ENCODE measurements at places on chromosomes 11 and 22.

GRCh38 chr22:30654361-30654760 lies 13.3 kb downstream of the DUSP18 start:
- no peak for DNase-seq

DNA sequence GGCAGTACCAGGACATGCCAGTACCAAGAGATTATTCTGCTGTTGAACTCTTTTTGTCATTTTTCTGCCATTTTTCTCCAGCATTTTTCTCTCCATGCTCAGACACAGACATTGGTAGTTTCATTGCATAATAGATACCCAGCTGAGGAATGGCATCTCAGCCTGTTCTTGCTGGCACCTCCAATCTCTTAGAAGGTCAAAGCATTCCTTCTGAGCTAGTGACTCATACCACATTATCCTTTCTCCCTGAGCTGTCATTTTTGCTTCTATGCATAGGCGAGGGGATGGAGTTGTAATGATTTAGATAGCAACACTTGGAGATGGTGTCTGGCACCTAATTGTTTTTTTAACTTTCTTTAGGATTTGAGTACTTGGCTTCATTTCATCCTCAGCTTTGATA lies 321.1 kb downstream of the NELL1 start:
- no peak for DNase-seq

- DNase-seq = no peak
Measured at GRCh38 chr11:23765682-23766252, 731.1 kb upstream of the LUZP2 start.

DNA sequence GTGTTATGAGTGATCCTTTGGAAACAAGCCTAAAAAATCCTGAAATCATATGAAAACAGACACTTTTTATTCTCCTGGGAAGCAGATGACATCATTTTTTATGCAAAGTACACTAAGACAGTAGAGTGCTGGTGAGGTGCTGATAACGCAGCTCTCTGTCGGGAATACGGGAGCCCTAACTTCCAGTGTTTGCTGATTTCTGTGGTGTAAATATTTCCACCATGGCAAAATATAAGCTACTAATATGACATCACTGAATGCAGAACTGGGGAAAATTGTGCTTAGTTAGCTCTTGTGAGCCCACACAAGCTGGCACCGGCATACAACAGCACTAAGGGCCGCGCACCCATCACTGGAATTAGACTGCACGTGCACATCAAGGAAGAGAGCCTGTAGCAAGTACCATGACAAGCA lies 82.6 kb downstream of the FAM76B start:
- no peak for DNase-seq

DNA sequence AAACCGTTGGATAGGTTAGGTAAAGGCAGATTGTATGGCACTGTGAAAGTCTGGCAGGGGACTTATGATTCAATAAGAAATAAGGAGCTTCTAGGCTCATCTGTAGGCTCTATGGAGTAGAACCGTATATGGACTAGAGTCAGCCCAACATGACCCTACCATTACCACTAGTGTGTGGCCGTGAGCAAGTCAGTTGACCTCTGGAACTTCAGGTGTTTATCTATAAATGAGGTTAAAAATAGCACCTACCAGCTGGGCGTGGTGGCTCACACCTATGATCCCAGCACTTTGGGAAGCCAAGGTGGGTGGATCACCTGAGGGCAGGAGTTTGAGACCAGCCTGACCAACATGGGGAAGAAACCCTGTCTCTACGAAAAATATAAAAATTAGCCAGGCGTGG lies 4.4 kb downstream of the HINFP start:
- no peak for DNase-seq

DNA sequence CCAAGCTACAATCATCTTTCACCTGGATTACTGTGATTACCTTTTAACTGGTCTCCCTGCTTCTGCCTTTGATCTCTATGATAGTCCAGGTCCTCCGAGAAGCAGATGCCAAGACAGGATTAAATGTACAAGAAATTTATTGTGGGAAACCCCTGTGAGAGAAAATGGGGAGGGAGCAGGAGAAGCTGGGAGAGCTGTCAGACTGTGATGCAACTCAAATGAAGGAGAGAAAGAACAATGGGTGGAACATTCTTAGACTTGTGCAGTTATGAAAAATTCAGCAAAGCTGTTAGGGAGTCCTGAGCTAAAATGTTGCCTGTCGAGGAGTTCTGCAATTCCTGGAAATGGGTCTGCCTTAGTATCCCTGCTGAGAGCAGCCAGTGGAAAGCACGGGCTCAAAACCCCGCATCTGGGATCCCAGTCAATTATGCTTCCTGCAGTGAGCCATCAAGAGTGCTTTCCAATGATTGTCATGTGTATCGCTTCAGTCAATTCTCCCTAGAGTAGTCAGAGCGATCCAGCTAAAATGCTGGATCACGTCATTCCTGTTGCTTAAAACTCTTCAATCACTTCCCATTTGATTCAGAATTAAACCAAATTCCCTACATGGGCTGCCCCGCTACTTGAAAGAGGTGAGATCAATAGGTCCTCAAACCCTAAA lies 16.5 kb upstream of the CSTF3 start:
- no peak for DNase-seq

DNA sequence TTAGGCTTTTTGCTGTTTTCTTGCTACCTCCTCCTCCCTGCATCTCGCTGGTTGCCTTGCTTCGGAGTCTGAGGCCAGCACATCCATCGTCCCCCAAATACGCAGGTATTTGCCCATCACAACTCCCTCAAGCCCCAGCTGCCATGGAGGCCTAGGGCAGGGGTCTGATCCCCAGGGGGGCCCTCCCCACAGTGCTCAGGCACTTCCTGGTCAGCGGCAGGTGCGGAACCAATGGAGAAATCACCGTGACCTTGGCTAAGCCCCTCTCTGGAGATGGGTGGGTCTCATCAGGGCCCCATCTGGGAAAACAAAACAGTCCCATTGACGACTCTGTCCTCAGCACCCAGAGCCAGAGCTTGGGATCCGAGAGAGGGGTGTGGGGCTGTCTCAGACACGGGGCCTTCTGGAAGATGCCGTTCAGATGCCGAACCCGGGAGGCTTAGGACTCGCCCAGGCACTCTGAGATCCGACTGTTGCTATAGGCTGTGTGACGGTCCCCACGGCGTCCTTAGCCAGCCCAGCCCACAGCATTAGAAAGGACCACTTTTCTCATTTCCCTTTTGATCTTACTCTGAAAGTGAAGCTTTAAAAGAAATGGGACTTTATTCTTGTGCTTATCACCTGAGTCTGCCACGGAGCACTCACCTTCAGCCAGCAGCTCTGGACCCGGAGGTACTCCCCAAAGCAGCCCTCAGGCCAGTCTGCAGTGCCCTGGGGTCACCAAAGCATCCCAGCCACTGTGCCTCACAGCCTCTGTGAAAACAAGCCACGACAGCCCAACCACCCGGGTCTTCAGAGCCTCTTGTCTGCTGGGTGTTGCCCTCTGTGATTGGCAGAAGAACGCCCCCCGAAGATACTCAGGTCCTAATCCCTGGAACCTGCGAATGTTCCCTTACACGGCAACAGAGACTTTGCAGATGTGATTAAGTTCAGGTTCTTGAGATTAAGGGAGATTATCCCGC lies 61.2 kb upstream of the SLC22A12 start:
- DNase-seq = no peak

- no peak for DNase-seq
Measured at GRCh38 chr11:21364866-21365624, 695.7 kb downstream of the NELL1 start.

DNA sequence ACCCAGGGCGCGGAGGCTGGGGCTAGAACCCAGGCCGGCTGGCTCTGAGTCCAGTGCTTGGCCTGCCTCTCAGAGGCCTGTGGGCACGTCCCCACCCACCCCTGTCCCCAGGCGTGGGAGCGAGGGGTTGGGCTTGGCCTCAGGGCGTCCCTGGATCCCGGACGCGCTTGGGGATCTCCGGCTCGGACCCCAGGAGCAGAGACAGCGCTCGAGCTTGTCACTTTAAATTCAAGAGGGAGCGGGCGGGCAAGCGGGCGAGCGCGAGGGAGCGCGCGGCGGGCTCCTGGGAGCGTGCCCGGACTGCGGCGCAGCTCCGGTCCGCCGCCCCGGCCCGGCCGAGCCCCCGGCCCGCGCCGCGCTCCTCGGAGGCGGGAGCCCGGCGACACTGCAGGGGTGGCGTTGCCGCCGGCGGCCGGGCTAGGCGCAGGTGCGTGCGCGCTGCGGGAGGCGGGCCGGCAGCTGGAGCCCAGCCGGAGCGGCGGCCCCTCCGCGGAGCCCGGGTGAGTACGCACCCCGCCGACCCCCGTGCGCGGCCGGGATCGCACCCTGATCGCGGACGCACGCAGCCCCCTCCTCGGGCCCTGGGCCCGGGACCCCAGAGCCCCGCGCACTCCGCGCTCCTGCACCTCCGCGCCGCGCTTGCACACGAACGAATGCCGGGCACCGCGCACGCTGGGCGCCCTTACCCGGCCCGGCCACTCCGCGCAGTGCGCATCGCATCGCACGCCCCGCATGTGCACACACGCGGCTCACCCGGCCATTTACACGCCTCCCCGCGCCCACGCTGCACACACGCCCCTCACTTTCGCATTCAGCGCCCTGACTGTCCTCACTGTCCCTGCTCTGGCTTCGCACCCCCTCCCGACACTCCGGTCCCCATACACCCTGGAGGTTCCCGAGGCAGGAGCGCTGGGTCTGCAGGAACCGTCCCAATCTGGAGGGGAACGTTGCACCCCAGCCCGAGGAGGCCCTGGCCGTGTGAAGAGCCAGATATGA lies at the start of gene SYT12:
SYT12 (plus strand) TSS at position 174 of the 996 bp plus-strand sequence. CDS start 7,011 bp downstream, outside the sequence.
- no peak for DNase-seq

DNA sequence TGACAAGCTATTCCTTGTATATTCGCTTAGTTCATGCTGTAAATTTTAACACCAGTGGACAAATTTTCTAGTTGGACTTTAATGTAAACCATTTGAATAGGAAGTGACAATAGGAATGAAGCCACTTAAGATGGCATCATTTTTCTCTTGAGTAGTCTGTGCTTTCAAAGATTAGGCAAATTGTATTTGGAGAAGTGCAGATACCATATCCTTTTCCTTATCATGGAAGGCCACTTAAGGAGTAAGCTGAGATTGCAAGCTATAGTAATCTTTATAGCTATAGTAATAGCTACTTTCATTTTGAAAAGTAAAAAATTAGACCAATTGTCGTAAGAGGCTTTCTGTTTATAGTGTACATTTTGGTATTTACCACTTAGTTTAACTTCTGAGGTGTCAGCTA lies 12.8 kb downstream of the CAPRIN1 start:
- no peak for DNase-seq

GRCh38 chr22:19631899-19632667 lies 82.2 kb upstream of the SEPTIN5 start:
- DNase-seq = no peak

- DNase-seq = no peak
Measured at GRCh38 chr11:73875380-73875779, 1.3 kb downstream of the COA4 start.

GRCh38 chr22:48424661-48425060 lies 1403.0 kb downstream of the BRD1 start:
- no peak for DNase-seq

GRCh38 chr11:86427441-86427840 lies 52.8 kb downstream of the CCDC81 start:
- DNase-seq = no peak

GRCh38 chr11:114315749-114316368 lies 19.7 kb downstream of the NNMT start:
- DNase-seq = no peak

GRCh38 chr11:22521226-22521625 lies 104.4 kb downstream of the FANCF start:
- no peak for DNase-seq

- DNase-seq = no peak
Measured at GRCh38 chr11:108144615-108145014, 23.2 kb downstream of the ACAT1 start.

DNA sequence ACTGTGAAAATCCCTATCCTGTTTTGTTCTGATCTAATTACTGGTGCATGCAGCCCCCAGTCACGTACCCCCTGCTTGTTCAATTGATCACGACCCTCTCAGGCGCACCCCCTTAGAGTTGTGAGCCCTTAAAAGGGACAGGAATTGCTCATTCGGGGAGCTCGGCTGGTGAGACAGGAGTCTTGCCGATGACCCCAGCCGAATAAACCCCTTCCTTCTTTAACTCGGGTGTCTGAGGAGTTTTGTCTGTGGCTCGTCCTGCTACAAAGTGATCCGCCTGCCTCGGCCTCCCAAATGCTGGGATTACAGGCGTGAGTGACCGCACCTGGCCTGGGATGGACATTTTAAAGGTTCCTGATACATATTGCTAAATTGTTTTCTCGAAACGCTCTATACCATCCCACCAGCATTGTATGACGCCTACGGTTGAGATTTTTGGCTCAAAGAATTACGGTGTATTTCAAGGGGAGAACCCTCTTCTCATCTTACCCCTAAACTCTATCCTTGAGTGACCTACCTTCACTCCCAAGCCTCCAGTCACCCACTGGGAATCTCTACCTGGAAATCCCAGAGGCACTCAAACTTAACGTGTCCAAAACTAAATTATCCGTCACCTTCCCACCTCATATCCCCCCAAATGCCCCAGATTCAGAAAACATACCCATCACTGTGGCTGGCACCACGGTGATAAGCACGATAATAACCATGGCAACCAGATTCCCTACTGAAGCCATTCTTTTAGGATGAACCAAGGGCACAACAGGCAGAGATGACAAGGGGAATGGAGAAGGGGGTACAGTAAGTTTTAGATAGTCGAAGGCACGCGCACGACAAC lies 789 bp upstream of the POLA2 start:
- no peak for DNase-seq

GRCh38 chr11:5421811-5422210 lies at the start of gene OR51Q1:
Gene OR51Q1 (plus strand): TSS chr11:5422111. CDS start chr11:5422201, 90 bp downstream.
- DNase-seq = no peak

DNA sequence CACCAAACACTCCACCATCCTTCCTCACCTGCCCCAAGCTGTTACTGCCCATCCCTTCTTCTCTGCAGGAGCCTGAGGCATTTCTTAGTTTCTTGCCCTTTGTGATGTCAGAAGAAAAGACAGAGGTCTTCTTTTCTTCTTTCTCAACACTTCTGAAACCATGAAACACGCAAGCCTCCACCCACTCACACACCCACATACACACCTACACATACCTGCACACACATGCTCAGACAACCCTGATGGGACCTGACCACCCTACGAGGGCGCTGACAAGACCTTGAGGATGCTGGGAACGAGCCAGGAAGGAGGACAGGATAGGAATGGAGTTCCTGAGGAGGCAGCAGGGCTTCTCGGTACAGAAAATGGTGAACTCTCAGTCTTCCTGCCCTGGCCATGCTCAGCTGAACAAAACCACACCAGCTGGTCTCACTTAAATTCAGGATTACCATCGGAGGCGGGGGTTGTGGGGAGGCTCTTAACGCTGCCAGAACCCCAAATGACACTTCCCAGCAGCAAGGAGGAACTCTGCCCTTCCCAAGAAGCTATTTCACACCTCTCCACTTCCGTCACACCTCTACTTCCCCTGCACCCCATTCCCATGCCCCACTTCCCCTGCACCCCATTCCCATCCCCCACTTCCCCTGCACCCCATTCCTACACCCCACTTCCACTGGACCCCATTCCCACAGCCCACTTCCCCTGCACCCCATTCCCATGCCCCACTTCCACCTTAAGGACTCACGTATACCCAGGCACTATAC lies 41.0 kb downstream of the CSF2RB start:
- no peak for DNase-seq

DNA sequence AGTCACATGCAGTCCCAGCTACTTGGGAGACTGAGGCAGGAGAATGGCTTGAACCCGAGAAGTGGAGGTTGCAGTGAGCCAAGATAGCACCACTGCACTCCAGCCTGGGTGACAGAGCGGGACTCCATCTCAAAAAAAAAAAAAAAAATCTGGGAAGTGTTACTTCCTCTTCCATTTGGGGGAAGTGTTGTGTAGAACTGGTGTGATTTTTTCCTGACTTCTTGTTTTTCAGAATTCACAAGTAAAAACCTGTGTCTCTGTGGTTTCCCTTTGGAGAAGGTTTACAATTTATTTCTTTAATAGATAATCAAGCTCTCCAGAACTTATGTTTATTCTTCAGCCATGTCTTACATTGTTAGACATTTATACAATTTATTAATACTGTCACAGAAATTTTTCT lies 396.1 kb downstream of the BRD1 start:
- no peak for DNase-seq
